HS-27A (cell line): ENCODE measurements at places on chromosomes 16 and 17.

- DNase-seq: no peak
Measured at GRCh38 chr17:42288803-42289610, 709 bp downstream of the STAT5A start.

GRCh38 chr16:81655469-81656162 is 123.5 kb upstream of the PLCG2 start:
- no peak for DNase-seq

- DNase-seq: no peak
Measured at GRCh38 chr16:86562356-86562755, 4.3 kb upstream of the FOXC2 start.

- no peak for DNase-seq
Measured at GRCh38 chr16:81838794-81839193, 59.7 kb downstream of the PLCG2 start.

- no peak for DNase-seq
Measured at GRCh38 chr17:28370035-28370743, at the start of gene VTN. Gene VTN (minus strand): TSS chr17:28370307. CDS start chr17:28370203, 104 bp downstream.

DNA sequence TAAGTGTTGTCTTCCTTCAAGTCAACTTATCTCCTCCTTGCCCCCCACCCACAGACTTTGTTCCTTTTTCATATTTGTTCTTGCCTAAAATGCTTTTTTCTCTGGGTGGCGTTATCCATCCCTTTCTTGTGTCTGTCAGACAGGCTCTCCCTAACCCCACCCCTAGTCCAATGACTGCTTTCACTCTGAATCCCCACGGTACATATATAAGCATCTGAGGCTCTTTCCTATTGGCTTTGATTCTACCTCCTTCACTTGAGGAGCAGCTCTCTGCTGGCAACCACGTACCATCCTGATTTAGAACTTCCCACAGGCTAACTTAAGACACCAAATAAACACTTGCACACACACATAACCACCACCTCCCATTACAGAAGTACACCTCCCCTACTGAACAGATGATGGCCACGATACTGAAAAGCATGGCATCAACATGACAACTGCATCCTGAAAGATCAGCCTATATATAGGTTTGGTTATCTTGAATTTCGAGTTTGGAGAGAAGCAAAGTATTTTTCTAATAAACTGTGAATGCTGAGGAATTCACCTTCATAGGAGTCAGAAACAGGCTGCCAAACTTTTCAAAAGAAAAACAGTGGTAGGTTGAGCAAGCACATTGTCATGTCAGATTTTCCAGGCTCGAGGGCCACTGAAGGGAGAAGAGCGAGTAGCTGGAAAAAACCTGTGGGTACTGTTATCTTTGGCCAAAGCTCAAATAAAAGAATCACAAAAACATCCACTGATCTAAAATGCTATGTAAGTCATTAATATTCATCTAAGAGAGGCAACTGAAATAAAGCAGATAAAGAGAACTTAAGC is 24.3 kb downstream of the STAT3 start:
- no peak for DNase-seq

DNA sequence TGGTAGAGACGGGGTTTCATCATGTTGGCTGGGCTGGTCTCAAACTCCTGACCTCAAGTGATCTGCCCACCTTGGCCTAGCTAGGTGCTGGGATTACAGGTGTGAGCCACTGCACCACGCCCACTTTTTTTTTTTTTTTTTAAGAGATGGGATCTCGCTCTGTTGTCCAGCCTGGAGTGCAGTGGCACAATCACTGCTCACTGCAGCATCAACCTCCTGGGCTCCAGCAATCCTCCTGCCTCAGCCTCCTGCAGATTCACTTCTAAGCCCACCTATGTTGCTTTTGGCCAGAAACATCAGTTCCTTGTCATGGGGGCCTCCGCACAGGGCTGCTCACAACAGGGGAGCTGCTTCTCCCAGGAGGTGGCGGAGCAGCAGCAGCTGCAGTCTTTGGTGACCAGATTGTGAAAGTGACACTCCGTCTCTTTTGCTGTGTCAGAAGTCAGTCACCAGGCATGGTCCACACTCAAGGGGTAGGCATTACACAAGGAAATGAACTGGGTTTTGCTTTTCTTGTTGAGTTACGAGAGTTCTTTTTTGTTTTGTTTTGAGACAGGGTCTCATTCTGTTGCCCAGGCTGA is 4.5 kb upstream of the NME4 start:
- DNase-seq: no peak

- no peak for DNase-seq
Measured at GRCh38 chr16:57128771-57129389, 36.5 kb downstream of the CPNE2 start.

- DNase-seq: peak; percentile 35
Measured at GRCh38 chr16:19210280-19210924, 42.4 kb downstream of the SYT17 start.

- no peak for DNase-seq
Measured at GRCh38 chr17:77488531-77489238, 347.9 kb downstream of the SEC14L1 start.

DNA sequence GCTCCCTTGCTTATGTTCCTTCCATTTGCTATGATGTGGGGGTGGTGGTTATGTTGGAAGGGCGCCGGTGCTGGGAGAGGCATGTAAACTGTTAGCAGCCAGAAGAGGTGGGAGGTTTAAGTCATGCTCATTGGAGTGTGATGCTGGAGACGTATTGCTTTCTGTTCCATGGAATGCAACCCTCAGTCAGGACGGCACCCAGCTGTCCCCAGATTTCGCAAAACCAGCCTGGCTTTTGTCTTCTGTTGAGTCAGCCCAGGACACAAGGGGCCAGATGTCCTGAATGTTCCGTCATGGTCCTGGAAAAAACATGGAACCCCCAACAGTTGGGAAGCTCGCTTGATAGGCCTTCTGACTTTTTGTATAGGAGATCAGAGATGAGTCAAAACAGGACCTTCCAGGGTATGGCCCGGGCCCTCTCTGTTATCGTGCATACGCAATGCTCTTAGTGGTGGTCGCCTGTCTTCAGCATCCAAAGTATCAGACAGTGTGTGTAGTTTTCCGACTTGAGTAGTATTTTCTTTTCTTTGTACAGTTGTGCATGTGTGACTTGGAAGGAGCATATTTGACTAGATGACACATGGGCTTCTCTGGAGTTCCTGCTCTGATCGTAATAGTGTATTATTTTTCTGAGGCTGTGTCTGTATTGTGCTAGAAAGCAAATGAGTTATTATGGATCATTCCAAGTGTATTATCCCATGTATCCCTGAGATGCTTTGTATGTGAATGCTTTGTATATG is 201.9 kb downstream of the SNX29 start:
- no peak for DNase-seq

DNA sequence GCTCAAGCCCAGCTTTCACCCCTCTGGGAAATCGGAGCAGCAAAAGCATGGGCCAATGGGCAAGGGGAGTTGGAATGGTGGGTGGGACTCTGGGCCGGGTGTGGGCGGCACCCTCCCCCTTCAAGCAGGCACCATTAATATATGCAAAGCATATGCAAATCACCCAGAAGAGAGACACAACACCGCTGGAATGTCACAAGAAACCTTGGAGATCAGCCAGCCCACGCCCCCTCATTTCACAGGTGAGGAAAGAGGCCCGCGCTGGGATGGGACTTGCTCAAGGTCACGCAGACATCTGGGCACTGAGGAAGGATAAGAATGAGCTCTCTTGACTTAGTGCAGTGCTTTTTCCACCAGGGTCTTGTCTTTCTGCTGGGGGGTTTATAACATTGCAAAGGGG is 4.8 kb downstream of the SRCIN1 start:
- DNase-seq: no peak

DNA sequence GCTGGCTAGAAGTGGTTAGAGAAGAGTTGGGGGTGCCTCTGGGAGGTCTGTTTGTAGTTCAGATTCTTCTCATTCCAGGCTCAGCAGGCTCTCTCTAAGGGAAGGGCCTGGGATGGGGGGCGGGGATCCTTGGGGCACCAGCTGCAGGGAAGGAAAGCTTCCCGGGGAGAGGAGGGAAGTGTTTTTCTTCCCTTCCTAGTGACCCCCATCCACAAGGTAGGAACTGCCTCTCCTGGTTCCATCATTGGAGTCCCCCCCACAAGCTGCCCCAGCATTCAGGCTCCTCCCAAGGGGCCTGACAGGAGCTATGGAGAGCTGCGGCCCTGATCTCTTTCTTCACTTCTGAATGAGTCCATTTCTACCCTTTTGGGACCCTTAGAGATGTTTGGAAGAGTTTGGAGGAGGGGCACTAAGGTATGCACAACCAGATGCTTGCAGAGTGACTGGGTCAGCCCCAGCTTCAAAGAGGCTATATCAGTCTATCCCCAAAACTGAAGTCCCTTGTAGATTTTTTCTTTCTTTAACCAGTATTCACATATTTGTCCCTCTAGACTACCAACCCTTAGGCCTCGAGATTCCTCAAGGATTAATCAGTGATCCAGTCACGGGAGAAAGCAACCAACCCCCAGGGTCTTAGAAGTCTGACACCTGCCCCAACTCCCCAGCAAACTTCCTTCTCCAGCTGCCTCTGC is 13.9 kb upstream of the FZD2 start:
- peak; percentile 86 for DNase-seq

DNA sequence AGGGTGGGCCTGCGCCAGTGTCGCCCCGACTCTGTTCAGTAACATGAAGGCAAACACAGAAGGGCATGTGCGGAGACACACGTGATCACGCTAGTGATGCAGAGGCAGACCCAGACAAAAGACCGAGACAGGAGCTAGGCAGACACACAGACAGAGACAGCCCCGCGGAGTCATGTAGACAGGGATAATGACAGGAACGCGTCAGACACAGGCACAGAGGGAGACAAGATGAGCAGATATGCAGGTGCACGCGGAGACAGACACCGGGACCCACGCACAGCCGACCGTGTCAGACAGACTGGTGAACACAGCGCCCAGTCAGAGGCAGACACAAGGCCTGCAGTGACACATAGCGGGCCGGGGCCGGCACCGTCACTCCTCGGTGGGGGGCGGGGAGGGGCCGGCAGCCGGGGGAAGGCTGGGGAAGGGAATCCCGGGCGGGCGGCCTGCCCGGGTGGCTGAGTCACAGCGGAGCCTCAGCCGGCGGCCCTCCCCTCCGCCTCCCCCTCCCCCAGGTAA is 7.4 kb downstream of the KDM6B start:
- DNase-seq: no peak

- DNase-seq: no peak
Measured at GRCh38 chr17:40980596-40980995, 3.5 kb downstream of the KRT40 start.

GRCh38 chr17:28774206-28774605 is 30.4 kb downstream of the TRAF4 start:
- no peak for DNase-seq

DNA sequence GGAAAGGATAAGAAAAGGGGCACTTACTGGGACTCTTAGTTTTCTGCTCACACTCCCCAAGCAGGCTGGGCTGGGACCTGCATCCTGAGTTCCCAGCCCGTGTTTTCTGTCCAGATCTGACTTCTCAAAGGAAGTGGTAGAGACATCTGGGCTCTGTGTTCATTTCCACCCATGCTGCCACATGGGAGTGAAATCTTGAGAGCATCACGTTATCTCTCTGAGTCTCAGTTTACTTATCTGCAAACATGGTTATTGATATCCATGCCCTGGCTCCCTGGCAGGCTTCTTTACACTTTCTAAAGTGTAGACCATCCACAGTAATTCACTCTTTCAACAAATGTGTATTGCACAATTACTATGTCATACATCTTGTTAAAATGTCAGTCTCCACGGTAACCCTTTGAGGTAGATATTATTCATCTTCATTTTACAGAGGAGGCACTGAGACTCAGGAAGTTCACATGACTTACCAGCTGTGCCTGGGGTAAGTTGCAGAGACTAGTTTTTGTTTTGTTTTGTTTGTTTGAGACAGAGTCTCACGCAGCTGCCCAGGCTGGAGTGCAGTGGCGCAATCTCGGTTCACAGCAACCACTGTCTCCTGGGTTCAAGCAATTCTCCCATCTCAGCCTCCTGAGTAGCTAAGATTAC is 3.4 kb downstream of the ZNF688 start:
- DNase-seq: no peak

- no peak for DNase-seq
Measured at GRCh38 chr16:26840691-26841090, 226.0 kb upstream of the C16orf82 start.

GRCh38 chr16:83205896-83206295 is 579.1 kb downstream of the CDH13 start:
- no peak for DNase-seq

DNA sequence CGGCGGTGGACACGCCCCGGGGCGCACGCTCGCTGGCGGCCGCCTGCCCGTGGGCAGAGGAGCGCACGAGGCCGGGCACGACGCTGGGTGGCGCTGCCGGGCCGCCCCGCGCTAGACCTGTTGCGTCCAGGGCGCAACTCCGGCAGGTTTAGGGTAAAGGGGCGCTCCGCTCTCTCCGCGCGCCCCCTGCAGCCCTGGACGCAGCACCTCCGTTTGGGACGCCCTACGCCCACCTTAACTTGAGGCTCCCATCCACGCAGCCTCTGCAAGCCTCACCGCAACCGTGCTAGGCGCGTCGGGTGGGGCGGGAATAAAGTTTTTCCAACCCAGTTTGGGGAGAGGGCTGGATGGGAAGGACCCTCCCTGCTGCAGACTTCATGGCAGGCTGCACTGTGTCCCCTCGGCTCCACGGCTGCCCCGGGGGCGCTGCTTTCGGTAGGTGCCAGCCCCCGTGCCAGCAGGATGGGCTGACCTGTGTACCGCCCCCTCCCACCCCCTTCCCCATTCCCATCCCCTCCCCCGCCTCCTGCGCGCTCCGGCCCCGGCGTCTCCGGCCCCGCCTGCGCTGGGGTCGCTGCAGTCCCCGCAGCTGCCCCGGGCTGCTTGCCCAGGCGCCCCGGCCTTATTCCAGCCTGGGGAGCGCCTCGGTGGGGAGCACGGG is at the start of gene SYT17:
Gene SYT17, plus strand, starts transcription at position 531 of the 661 bp plus-strand sequence. CDS start 407 bp downstream, outside the sequence.
- DNase-seq: no peak

DNA sequence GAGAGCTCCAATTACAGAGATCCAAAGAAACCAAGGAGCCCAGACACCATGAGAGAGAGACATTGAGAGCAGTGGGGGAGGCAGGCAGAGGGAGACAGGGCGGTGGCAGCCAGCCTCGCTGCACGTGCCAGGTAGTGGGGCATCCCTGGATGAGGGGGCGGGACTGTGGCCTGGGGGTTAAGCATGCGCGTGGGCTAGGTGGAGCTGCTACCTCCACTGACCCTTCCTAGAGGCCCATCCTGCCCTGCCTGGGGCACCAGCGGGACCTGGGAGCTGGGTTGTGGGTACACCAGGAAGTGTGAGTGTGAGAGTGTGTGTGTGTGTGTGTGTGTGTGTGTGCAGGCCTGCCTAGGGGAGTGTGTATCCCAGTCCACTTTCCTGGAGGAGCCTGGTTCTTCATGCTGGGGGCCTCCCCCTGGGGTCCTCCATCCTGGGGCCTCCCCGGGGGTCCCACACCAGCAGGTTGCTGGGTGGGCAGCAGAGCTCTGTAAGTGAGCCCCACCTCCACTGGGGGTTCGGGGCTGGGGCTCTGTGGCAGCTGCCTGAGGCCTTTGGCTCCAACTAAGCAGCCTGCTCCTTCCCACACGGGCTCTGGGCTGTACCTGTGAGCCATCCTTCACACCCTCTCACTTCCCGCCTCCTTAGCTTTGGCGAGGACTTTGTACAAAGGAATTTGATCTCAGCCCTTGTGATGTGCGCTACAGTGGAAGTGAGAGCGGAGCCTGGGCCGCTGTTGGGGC is 127.4 kb downstream of the IRF8 start:
- no peak for DNase-seq
